NB4 (cell line): ENCODE measurements at places on chromosomes 11 and 22.

GRCh38 chr11:36454551-36454940 lies 55.5 kb downstream of the TRAF6 start:
- no peak for DNase-seq

- no peak for DNase-seq
These were observed 65.0 kb upstream of the POU2AF1 start for GRCh38 chr11:111444040-111444439.

DNA sequence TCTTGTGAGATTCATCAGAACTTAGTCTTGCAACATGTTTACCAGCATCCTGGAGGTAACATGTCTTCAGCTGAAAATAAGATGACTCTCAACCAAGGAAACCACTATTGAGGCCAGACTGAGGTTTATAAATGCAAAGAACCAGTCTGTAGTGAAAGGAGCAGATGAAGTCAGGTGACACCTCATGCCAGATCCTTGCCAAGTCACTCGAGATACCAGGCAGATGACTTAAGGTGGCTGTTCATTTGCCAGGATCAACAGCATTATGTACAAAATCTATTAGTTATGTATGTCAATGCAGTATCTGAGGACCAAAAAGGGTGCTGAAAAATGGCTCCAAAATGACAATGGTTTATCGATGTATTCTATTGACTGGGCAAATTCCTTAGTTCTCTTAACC lies 100.0 kb upstream of the SOX6 start:
- DNase-seq: no peak

- no peak for DNase-seq
These were observed 564.2 kb upstream of the ANO5 start for GRCh38 chr11:21628641-21629040.

DNA sequence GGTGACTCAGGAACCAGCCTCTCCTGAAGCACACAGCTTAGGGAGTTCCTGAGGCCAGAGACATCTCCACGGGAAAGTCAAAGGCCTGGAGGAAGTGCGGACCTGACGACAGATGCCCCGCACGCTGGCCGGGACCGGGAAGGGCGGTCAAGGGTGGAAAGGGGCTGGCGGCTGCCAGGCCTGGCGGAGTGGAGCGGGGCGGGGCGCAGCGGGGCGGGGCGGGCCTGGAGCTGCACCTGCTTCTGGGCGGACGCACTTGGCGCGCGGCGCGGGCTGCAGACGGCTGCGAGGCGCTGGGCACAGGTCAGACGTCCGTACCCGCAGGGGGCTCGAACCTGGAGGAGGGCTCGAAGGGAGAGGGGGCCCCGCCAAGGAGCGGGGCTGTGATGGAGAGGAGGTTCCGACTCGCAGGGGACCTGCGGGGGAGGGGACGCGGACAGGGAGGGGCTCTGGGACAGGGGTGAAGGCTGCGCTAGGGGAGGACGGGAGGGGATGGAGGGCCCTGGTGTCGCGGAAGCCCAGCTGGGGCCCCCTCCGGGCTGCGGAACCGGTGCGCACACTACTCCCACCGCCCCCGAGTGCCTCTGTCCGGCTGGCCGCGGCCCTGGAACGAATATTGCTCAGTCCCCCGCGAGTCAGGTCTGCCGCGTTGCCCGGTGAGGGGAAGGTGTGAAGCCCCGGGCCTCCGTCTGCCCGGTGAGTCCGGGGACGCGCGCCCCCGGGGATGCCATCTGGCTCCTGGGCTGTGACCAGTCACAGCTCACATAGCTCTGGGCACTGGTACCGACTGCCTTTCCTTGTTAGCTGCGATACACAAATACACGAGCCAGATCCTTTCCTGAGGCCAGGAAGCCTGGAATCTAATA lies at the start of gene TMEM45B:
TMEM45B (plus strand) TSS at position 253 of the 866 bp plus-strand sequence. CDS start 36,635 bp downstream, outside the sequence.
- DNase-seq: no peak

DNA sequence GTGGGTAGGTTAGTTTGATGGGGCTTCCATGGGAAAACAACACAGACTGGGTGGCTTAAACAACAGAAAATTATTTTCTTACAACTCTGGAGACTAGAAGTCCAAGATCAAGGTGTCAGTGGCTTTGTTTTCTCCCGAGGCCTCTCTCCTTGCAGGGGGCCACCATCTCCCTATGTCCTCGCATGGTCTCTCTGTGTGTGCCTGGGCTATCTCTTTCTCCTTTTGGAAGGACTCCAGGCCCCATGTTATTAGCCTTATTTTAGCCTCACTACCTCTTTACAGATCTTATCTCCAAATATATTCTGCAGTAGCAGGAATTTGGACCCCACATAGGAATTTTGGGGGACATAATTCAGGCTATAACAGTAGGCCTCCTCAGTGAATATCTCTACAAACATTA lies 372.7 kb upstream of the FAT3 start:
- DNase-seq: no peak

GRCh38 chr11:60370252-60370810 lies 8.0 kb upstream of the MS4A7 start:
- no peak for DNase-seq

DNA sequence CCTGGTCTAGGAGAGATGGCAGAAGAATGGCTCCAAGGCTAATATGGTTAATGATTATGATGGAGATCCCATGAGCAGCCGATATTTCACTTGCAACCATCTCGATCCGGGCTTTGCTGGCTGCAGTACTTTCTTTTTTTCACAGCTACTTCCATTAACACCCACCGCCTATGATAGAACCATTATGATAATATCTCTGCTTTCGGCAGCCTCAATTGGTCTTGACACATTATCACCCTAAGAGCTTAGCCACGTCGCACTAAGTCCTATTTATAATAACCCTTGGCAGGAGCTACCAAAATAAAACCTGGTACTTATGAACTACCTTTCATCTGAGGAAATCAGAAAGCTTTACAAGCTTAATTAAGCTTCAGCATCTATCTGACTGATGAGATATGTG lies 7.6 kb upstream of the FJX1 start:
- DNase-seq: no peak

DNA sequence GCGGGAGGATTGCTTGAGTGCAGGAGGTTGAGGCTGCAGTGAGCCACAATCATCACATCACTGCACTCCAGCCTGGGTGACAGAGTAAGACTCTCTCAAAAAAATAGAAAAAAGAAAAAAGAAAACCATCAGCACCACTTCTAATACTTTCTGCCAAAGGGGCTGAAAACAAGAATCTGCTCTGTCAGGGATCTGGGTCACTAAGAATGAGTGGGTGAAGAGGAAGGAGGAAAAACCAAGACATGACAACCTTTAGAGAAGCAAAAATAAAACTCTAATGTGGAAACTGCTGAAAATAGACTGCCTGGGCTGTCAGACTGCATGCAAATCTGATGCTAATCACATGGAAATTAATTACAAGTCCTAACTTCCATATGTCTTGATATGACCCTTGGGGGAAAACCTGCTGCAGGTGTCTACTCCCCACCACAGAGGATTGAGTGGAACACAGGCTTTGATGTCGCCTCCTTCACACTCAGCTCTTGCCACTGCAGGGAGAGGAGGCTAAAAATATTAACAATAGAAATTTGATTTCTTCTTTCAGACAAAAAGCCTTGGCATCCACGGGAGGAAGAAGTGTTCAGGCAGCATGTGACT lies 62.5 kb upstream of the CRTAM start:
- DNase-seq: no peak

DNA sequence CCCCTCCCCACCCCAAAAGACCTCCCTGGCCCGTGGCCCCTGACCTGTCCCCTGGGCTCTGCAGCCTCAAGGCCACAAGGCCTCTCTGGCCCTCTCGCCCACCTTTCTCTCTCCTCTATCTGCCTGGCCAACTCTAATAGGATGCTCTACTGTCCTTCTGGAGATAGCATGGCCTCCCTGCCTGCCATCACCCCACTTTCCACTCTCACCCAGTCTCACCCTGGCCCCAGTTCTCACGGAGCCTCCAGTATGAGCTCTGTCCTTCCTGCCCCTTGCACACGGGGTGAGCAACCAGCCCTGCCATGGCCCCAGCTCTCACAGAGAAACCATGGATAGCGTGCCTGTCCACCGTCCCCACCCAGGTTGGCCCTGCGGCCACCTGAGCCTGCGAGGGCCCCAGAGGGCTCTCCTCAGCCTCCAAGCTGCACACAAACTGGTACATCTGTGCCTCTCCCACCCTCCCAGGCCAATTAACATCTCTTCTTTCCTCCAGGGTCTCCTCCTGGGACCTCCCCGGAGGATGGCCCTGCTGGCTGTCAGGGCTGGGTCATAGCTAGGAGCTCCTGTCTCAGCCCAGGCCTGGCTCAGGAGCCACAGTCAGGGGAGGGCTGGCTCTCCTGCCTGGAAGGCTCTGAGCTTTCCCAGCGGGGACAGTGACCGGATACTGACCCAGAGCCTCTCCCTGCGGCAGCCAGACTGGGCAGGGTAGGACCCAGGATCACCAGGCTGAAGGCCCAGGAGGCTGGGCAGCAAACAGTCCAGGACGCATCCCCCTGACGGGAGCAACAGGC lies 22.3 kb downstream of the RTN4R start:
- DNase-seq: no peak

DNA sequence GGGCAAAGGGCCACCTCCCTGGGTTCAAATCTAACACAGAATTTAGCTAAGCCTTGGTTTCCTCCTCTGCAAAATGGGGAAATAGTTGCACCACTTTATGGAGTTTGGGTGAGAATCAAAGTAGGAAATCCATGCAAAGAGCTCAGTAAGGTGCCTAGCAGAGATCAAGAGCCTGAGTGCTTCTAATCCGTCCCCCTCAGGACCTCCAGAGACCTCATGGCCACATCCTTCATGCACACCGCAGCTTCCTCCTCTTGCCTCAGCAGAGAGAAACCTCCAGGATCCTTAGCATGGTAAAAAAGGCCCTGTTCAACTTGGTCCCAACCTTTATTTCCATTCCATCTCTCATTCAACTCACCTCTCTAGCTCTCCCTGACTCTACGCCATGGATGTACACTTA lies 37.8 kb upstream of the NAV2 start:
- DNase-seq: peak; percentile 83

- peak; percentile 48 for DNase-seq
These were observed 38.2 kb downstream of the ADAMTS8 start for GRCh38 chr11:130390071-130390758.

- no peak for DNase-seq
These were observed 88.7 kb downstream of the STIM1 start for GRCh38 chr11:3944198-3944597.

- DNase-seq: no peak
These were observed 176.6 kb upstream of the RAG2 start for GRCh38 chr11:36774603-36775002.

- no peak for DNase-seq
These were observed 7.6 kb downstream of the ZNF70 start for GRCh38 chr22:23743303-23743705.

DNA sequence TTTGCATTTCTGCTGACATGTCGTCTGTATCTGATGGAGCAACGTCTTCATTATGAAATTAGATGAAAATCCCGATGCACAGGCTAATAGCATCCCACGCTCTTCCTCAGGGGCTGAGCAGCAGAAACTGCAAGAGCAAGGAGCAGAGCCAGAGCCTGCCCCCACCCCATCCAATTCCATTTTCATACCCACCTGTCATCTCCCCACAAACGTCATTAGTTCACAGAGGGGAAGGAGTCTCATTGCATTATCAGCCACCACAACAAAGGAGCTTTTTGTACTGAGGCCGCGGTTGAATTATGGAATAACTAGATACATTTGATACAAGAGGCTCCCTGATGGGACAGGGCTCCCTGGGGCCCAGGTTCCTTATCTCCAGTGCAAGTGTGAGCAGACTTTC lies 515.0 kb downstream of the NTM start:
- DNase-seq: no peak

DNA sequence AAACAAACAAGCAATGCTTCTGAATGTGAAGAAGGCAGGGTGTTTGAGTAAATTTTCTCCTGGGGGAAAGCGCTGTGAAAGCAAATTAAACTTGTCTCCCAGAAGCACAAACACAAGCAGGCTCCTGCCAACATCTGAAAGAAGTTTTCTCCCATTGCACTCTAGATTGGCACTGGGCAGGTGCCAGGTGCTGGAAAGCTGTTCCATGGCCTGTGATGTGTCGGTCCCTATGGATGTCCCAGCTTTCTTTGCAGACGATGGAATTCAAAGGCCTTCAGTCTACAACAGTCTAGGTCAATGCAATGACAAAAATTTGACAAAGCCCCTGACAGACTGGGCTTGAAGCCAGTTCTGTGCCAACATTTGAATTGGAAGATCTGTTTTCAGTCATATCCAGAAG lies 246.1 kb upstream of the NARS2 start:
- DNase-seq: no peak

- peak; percentile 46 for DNase-seq
These were observed 19.1 kb downstream of the SYT13 start for GRCh38 chr11:45267052-45267451.

DNA sequence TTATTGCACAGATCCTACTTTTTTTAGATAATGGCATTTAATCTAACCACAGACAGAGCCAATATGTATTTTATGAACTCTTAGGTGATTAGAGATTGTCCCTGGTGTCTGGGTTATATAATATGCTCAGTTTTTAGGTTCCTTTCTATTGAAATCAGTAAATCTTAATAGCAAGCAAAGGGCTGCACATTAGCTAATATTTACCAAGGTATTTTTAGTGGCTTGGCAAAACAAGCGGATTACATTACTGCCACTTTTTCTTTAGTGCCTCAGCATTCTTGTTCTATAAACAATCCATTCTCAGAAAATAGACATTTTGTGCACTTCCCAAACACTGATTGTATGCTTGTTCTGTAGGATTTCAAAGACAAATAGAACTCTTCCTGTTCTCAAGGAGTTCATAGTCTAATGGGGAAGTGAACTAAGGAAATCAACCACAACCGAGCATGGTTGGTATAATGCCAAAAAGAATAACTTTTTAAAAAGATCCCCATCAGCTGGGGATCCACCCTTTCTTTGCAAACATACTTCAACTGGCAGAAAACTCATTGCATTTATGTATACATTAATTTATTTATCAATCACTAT lies 23.8 kb downstream of the KCNJ1 start:
- DNase-seq: no peak

DNA sequence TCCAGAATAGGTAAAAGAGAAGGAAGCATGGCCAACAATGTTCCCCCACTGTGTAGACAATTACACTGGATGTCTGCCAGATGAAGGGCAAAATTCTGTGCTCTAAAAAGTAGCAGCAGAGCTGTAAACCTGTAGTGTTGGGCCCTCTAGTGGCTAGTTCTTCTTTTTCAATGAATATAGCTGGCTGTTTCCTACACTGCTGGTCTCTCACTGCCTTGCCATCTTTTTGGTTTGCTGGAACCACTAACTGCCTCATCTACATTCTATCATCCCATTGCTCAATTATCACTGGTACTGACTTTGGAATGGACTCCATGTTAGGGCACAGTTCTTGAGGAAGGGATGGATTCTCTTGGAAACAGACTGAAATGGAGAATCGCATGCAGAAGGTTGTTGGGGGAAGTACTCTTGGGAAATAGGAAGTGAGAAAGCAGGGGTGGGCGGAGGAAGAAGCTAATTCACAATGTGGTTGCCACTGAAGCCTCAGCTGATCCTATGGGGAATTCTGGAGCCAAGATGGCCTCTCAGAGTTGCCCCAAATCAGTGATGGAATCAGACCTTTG lies 17.9 kb downstream of the KCNE3 start:
- peak; percentile 85 for DNase-seq
